ENCODE measurements at places on chromosomes 2 and 18.

- no peak for DNase-seq
Measured at GRCh38 chr2:98161186-98161585, 74.2 kb downstream of the VWA3B start.

DNA sequence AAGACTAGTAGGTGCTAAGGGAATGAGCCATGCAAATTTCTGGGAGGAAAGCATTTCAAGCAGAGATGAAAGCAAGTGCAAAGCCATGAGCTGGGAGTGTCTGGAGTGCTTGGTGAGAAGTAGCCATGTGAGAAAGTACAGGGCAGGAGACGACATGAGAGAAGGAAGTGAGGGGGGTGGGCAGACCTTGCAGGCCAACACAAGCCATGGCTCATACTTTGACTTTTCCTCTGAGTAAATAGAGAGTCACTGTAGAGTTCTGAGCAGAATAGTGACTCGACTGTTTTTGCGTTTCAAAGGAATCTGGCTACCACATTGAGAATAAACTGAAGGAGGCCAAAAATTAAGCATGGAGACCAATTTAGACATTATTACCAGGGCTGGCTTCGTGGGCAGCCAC lies 42.2 kb downstream of the SCN2A start:
- no peak for DNase-seq

DNA sequence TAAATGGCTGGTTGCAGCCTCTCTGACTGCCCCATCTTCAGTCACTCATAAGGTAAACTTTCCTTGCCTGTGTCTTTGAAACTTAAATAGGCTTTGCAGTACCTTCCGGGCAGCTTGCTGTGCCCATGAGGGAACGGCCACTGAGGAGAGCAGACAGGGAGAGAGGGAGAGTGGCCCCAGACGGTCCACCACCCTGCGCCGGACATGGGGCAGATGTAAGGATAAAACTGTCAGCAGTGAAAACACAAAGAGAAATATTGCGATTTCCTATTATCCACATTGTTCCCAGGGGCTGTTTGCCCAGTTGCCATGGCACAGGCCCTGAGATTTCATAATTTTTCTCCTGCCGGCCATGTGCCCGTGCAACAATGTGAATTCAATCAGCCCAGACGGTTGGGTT lies 265.9 kb upstream of the SALL3 start:
- DNase-seq, result no peak

DNA sequence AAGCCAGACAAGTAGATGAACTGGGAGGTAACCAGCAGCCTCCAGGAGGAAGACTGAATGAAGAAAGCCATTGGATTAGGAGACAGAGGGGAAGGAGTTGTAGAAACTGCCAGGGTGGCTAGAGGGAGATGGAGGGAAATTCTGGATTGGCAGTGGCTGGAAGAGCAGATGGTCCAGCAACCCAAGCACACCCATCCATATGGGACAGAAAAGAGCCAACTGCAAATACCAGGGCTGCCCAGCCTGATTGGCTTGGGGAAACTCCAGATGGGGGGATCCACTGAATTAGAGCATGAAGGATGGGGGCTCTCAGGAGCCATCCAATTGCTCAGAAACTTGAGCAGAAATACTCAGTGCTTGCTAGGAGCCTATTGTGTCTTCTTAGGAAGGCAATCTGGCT lies 173.5 kb upstream of the EPB41L3 start:
- no peak for DNase-seq

GRCh38 chr18:80170395-80171053 lies 61.5 kb downstream of the ADNP2 start:
- DNase-seq, result no peak

DNA sequence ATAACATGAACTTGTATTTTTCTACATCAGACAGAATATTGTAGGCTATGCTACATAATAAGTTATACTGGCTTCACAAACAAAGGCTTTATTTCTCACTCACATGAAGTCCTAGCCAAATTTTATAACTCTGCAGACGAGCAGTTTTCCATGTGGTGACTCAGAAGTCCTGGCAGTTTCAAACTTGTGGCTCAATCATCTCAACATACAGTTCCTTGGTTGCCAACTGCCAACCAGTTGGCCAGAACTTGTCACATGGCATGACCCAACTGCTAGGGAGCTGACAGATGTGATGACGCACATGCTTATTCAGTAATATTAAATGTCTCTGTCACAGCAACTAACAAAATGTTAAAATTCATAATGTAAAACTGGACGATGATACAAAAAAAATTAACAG lies 63.8 kb upstream of the ZC3H15 start:
- no peak for DNase-seq

DNA sequence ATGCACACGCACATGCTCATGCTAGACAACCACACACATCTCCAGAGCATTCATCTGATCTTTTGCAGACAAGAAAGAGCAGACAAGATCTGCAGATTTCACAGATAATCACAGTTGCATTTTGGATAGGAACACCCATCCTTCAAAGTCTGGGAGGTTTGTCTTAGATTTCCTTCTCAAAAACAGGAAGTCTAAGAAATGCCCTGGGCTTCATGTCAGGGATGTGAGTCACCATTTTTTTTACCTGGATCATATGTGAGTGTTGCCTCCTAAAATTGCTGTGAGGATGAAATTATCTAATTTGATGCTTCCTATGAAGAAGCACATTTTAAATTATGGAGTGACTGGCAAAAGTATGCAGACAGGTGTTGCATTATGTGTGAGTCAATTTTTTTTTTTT lies 46.1 kb downstream of the SRD5A2 start:
- no peak for DNase-seq

GRCh38 chr18:6561420-6561861 lies 146.7 kb upstream of the L3MBTL4 start:
- no peak for DNase-seq

Measured in T-helper 1 cell (primary cell).